Kasumi-1 (cell line): ENCODE measurements at places on chromosomes 12 and 14.
A peak's percentile ranks its signal among the peaks of the same experiment; 100 is the strongest.

DNA sequence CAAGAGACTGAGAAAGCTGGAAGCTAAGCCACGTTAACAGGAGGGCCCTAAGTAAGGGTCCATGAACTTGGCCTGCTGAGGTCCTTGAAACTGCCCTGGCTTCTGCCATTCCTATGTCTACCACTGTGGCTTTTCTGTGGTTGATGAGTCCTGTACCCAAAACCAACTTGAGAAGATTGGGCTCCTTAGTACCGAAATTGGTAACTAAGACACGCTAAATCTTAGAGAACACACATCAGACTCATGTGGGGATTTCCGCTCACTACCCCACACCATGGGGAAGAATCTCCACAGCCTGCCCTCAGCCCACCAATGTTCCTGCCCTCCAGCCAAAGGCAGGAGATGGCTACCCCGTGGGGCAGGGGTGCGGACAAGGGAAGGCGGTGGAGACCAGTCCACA, 232.9 kb downstream of the SPTSSA start:
- DNase-seq, result no peak

GRCh38 chr12:16756833-16757555, 151.0 kb upstream of the LMO3 start:
- DNase-seq, result no peak

GRCh38 chr12:45695035-45695434, 34.5 kb upstream of the ARID2 start:
- no peak for DNase-seq

DNA sequence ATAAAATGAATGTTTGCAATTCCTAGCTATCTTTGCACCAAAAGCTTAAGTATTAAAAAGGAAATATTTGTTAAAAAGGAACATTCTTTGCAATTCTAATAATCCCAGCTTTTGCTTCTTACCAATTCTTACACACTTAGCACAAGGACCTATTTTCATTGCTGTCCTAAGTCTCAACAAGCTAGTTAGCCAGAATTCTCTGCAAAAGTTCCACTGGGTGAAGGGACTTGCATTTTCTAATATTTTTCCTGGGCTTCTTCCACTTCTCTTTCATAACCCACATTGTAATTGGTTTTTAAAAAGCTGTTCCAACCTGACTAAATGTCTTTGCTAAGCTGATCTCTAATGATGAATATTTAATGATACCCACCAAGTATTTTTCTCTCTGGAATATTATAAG, 307.7 kb upstream of the DIO2 start:
- no peak for DNase-seq

DNA sequence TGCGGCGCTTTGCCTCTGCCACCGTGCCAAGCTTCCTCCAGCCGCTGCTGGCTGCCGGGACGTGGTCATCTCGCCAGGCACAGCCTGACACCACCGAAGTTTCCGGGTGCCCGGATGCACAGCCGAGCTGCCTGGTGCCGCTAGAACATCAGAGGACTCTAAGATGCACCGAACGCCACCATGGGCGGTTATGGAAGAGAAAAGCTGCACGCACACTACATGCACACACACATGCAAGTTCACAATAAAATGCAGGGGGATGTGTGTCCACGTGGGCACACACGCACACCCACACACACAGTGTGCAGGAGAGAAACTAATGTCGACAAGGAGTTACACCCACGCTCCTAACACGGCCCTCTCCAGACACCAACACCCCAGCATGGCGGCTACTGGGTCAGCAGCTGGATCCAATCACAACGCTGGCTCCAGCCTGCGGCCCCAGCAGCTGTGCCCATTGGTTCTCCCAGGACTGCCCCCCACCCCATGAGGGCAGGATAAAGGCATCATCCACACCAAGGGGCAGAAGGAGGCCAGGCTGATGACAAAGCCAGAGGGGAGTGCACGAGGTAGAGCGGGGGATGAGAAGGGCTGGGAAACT, 82.7 kb downstream of the BCL11B start:
- DNase-seq, result no peak

DNA sequence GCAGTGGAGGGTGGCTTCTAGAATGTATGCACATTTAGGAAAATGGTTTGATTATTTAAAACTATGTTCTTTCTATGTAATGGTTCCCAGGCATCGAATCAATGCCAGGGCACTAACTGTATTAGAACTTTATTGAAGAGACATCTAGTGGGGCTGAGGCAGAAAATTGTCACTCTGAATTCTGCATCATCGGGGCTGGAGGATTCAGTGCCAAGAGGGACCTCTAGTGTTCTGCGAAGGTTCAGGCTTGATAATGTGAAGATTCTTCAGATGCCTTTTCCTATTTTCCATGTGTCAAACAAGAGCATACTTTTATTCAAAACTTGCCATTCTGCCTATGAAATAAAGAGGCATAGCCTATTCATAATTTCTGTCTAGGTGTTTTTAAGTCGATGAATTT, 146.3 kb downstream of the CAND1 start:
- DNase-seq, result peak; percentile 48

DNA sequence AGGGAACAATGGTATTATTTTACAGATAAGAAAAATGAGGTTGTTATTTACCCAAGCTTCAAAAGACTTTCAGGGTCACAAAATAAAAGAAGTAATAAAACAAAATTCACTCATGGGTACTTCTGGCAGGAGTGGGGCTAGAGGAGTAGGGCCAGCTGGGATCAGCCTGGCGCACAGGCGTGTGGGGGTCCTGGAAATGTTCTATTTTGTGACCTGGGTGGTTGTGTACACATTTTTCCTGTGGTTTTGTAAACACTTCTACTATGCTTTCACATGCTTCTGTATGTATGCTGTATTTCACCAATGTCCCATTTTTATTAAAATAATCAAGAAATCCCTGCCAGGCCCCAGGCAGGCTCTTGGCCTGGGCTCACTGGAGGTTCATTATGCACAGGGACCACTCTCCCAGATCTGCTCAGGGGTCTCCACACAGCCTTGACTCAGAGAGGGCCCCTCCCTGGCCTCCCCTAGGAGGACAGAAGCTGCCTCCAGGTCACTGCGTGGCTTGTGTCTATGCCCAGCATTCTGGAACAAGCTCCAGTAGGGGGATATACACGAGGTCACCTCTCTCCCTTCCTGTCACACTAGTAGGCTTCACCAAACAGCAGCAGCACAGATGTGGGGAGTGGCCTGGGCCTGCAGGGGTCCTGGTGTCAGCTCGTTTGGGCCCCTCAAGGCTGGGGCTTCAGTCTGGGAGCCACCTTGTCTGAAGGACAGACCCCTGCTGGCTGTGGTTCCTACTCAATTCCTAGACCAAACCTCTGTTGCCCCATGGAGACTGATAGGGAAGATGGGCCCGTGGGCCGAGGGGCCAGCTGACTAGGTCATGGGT, 37.8 kb downstream of the ANAPC7 start:
- DNase-seq, result no peak

DNA sequence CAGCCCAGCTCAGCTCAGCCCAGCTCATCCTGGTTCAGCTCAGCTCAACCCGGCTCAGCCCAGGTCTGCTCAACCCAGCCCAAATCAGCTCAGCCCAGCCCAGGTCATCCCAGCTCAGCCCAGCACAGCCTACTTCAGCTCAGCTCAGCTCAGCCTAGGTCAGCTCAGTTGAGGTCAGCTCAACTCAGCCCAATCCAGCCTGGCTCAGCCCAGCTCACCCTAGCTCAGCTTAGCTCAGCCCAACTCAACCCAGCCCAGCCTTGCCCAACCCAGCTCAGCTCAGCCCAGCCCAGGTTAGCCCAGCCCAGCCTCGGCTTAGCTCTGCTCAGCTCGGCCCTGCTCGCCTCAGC, 332.3 kb downstream of the TMEM121 start:
- no peak for DNase-seq

GRCh38 chr14:55425091-55425490, 13.5 kb upstream of the ATG14 start:
- DNase-seq, result no peak

- DNase-seq, result no peak
These were observed 54.1 kb downstream of the PITPNM2 start for GRCh38 chr12:123096741-123097140.

- no peak for DNase-seq
These were observed 437.9 kb downstream of the AACS start for GRCh38 chr12:125503128-125503527.

DNA sequence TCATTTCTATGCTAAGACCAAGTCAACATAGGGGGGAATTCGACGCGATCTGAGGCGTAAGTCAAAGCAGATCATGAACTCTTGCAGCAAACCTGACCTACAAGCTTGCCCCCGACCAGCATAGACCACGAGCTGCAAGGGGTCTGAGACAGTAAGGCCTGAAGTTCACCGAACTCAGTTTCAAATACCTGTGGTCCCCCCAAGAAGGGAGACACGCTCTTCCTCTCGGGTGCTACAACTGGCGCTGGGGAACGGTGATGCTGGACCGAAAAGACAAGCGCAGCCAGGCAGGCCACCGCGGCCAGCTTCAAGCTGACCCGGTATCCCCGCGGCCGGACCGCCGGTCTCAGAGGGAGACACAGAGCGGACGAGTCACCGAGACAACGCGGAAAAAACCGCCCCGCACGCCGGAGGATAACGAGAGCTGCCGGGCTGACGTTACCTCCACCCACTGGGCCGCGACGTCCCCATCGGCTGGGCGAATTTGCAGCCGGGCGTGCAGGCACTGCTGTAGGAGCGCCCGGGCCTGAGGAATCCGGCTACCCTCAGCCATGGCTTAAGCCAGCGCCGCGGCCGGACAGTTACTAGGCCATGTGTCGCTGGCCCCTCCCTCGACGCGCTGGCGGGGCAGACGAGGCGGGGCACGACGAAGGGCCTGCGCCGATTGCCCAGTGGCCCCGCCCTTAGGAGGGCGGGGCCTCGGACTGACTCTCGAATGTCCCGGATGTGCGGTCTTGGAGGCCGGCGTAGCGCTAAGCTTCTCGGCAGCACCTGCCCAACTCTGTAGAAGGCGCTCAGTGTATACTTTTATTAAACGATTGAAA, at the start of gene DTD2:
Gene DTD2 (minus strand): TSS at position 666 of the 824 bp plus-strand sequence. CDS start 113 bp downstream, at position 553.
- DNase-seq, result peak; percentile 88

- no peak for DNase-seq
These were observed 11.7 kb upstream of the FLVCR2 start for GRCh38 chr14:75566752-75567151.

GRCh38 chr14:102220031-102220430, 80.3 kb downstream of the WDR20 start:
- DNase-seq, result no peak

- no peak for DNase-seq
These were observed 276.0 kb downstream of the FOXG1 start for GRCh38 chr14:29042551-29042950.
